ENCODE measurements at places on chromosomes 3 and 15. TPM values are rescaled to one million over a fixed set of nuclear protein-coding genes. Genes with fewer than 3 reads are reported as not detected.

DNA sequence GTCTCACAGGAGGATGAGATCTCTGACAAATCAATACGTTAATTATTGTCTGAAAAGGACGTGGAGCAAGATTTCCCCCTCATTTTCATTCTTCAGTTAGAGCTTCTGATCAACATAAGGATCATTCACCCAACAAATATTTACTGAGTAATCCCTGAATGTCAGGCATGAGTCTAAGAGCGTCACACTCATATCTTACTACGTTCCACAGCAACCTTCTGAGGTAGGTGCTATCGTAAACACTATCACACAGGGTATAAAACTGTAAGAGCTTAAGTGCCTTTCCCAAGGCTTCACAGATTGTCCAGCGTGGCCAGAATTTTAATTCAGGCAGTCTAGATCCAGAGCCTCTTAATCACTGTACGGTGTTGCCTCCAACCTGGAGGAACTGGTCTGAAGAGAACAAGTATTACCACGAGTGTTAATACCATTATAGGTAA, 10.6 kb upstream of the TM4SF1 start:
- peak overlapping the region; percentile 55 for H3K27ac ChIP-seq
- H3K4me3 ChIP-seq = no peak overlapping the region
- H3K4me1 ChIP-seq = peaks cover 14% of the 10 kb centered on the region
- no peak for DNase-seq

DNA sequence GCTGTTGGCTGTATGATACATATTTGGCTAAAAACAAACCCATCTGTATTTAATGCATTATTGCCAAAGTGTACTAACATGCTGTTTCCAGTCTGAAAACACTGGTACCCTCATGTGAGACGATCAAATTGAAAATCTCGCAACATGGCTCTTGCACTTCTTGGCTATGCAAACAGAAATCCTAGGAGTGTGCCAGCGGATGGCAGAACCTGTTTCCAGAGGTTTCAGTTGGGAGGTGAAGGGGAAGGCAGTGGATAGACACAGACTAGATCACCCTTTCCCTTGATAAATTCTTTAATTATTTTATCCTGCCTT, 350.3 kb downstream of the TUSC7 start:
- no peak for DNase-seq
- peaks cover 8% of the 10 kb centered on the region for H3K4me1 ChIP-seq
- no peak overlapping the region for H3K4me3 ChIP-seq
- H3K27ac ChIP-seq = no peak overlapping the region
- no peaks in the 10 kb centered on the region for H3K27me3 ChIP-seq

GRCh38 chr3:27585429-27585828, 101.2 kb upstream of the SLC4A7 start:
- DNase-seq = no peak
- H3K4me1 ChIP-seq = peaks cover 11% of the 10 kb centered on the region
- no peaks in the 10 kb centered on the region for H3K36me3 ChIP-seq
- H3K4me3 ChIP-seq = no peak overlapping the region

DNA sequence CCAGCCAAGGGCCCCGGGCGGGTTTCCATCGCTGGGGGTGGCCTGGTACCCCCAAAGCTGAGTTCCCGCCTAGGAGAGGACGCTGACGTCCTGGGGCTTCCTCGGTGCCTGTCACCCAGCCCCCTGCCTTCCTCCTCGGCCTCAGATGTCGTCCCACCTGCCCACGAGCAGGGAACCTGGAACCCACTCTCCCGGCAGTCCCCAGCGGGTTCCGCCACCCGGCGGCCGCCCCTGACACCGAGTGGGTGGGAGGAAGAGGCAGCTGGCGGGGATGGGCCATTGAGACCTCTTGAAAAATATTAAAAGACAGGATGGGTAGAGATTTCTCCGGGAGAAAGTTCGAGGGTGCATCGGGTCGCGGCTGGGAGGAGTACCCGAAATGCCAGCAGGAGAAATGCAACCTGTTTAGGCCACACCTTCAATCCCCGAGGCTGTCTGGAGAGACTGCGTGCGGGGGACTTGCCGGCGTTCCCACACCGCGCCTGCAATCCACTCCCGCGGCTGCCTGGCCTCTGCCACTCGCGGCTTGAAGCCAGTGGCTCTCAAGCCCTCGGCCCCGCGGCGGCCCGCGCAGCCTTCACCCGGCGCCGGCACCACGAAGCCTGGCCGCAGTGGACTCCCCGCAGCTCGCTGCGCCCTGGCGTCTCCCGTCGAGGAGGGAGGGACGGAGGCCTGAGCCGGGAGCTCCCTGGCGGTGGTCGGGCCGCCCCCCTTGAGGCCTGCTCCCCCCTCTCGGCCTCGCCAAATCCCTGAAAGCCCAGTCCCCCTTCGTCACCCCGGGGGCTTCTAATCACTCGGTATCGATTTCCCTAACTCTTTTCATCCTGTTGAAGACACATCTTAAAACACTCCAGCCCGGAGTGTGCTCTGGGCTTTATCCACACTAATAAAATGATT, 8.6 kb upstream of the NR2F2 start:
- peaks cover 7% of the 10 kb centered on the region for H3K27me3 ChIP-seq
- peaks cover 65% of the 10 kb centered on the region for H3K4me1 ChIP-seq
- no peaks in the 10 kb centered on the region for H3K36me3 ChIP-seq
- H3K4me3 ChIP-seq = peak overlapping the region; percentile 64
- H3K27ac ChIP-seq = peak overlapping the region; percentile 94

- H3K36me3 ChIP-seq = no peaks in the 10 kb centered on the region
- H3K4me1 ChIP-seq = peaks cover 27% of the 10 kb centered on the region
- H3K27ac ChIP-seq = no peak overlapping the region
- H3K27me3 ChIP-seq = no peaks in the 10 kb centered on the region
- DNase-seq = no peak
These were observed 20.3 kb downstream of the GMPS start for GRCh38 chr3:155890671-155891190.

GRCh38 chr3:48387634-48388033, 15.6 kb downstream of the FBXW12 start:
- H3K27ac ChIP-seq = no peak overlapping the region
- H3K4me1 ChIP-seq = no peaks in the 10 kb centered on the region
- no peaks in the 10 kb centered on the region for H3K27me3 ChIP-seq

GRCh38 chr15:40501487-40501886, 30.7 kb downstream of the CHST14 start:
- H3K4me3 ChIP-seq = no peak overlapping the region
- DNase-seq = no peak
- H3K4me1 ChIP-seq = no peaks in the 10 kb centered on the region
- H3K27me3 ChIP-seq = peaks cover 10% of the 10 kb centered on the region

ACKR2 gene
- total RNA-seq = 7.5 TPM

SLC51A gene
- not detected for total RNA-seq

LARP6 gene
- 34.5 TPM for total RNA-seq

HAPLN3 gene
- total RNA-seq = 5.0 TPM

All from esophagus muscularis mucosa (tissue), 4 donors.